WTC11 (cell line): ENCODE measurements at places on chromosomes 5 and 9.
A peak's percentile ranks its signal among the peaks of the same experiment; 100 is the strongest.

DNA sequence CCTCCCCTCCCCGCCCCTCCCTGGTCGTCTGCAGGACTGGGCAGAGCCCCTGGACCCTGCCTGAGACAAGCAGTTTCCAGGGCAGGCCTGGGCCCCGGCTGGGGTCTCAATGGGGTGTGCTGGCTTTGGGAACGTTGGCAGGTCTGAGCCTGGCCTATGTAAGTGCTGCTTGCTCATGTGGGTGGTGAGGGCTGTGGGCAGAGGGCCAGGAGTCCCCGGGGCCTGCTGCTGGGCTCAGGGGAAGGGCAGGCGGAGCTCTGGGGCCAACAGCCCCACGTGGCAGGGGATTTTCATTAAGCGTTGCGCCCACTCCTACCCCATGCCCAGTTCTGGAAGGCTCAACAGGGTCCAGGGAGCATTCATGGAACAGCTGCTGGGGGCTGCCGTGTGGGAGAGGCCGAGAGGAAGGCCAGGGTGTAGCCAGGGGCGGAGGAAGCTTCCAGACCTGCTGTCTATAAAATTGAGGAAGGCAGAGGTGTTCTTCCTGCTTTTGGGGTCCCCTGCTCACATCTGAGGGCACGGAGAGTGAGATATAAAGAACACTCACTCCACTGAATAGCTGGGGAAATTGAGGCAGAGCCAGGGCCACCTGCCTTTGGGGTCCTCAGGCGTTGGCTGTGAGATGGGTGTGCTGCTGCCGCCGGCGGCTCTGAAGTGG is 32.5 kb downstream of the RXRA start:
- no peak for DNase-seq

GRCh38 chr5:2780421-2781171 is 29.1 kb upstream of the IRX2 start:
- peak; percentile 75 for DNase-seq

- DNase-seq, result no peak
These were observed 2.5 kb upstream of the NR6A1 start for GRCh38 chr9:124773473-124774128.

- DNase-seq, result no peak
These were observed 212.5 kb downstream of the MEF2C start for GRCh38 chr5:88670461-88670860.

DNA sequence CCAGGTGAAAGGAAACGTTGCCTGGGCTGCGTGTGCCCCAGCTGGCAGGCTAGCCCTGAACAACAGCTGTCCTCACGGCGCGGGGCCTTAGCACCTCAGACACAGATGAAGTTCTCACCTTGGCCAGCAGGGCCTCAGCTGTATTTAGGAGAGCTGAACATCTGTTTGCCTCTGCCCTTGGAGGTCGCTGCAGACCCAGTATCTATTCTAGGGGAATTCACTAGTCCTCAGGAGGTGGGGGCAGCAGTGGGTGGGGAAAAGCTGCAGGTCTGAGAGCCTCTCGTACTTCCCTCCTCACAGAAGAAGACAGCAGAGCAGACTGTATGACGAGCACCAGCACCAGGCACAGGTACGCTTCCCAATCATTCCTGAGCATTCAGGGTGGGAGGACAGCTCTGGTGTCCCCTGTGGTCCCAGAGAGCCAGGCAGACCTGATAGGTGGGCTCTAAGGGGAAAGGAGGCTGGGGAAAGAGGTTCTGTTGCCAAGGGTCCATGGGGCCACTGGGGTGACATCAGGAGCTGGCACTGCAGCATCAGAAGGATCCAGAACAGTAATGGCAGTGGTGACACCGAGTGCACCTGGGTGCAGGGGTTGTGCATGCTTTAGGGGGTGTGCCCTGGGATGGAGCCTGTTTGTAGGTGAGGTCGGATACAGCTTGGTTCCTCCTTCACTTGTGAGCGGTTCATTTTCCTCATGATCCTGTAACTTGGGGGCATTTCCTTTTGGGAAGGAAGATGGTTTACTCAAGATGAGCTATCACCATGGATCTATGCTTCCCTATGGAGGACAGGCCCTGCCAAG is 13.8 kb downstream of the CD74 start:
- DNase-seq, result peak; percentile 28

DNA sequence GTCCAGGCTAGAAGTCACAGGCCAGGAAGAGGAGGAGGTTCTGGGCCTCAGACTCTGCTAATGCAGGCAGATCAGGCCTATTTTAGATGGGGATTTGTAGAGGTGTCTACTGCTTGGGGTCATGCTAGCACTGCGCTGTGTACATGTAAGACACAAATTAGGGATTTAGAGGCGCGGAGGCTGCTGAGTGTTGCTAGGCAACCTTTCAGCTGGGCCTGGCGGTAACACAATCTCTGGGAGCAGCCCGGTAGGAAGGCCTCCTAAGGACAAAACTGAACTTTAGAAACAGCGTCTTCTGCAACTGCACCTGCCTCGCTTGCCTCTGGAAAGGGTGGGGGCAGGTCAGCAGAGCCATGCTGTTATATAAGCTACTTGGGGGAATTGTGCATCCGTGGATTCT is 147.9 kb downstream of the MACROH2A1 start:
- no peak for DNase-seq

DNA sequence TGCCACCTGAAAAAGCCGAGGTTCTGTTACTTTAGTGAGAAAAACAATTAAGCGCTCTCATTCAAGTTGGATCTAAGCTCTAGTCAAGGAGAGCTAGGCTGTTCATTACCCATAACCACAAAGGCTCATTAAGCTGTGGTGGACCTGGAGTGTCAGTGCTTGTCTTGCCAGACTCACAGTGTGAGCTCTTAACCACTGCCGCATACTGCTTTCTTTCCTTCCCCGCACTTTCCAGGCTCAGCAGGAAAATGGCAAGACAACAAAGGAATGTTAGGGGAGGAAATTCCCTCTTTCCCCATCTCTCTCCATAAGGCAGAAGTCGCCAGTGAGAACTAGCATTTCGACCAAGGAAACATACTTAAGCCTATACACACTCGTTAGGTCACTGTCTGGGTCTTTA is 467.3 kb downstream of the ENC1 start:
- DNase-seq, result no peak

GRCh38 chr5:124262470-124262869 is 484.0 kb downstream of the ZNF608 start:
- DNase-seq, result no peak

DNA sequence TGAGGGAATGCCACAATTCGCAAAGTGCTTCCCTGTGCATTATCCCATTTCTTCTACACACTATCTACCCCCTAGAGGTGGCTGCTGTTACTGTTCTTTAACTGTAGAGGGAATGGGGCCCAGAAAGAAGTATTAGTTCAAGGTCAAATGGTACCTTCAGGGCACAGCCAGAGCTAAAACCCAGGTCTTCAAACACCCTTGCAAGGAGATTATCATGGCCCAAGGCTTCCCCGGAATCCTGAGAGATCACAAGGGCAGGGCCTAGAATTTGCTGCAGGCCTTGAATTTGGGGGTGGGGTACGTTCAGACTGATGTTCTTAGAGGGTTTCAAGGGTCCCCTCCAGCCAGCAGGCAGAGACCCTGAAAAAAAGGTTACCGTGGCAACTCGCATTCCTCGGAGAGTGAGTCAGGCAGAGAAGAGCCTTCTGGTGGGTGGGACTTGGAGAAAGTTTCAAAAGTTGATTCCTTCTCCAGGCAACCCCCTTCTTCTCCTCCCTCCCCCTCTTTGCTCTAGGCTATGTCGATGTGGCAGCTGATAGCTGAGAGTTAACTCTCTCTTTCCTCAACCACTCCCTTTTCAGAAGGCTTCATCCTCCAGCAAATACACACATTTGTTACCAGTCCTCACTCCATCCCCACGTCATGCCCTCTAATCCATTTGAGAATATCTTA is 1.9 kb downstream of the SPARC start:
- peak; percentile 58 for DNase-seq

- no peak for DNase-seq
These were observed 12.6 kb downstream of the CAVIN4 start for GRCh38 chr9:100590481-100590880.

GRCh38 chr5:101326766-101327165 is 423.7 kb upstream of the ST8SIA4 start:
- no peak for DNase-seq

GRCh38 chr5:168960497-168960896 is 340.4 kb downstream of the SLIT3 start:
- DNase-seq, result no peak

DNA sequence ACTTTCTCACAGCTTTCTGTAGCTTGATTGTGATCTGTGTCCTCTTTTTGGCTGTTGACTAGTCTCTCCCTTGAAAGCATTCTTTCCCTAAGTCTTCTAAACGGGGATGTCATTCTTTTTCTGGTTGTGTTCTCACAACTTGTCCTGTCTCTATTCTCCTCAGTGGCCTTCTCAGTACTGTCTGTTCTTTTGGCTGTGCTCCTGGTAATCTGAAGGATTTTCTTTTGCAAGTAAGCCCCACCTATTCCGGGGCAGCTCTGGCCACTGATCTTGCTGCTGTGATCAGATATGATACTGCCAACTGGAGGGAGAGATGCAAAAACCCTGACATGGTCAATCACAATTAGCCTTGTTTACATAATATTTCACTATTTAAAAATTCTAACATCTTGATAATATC is 172.2 kb downstream of the CDC42SE2 start:
- DNase-seq, result no peak

DNA sequence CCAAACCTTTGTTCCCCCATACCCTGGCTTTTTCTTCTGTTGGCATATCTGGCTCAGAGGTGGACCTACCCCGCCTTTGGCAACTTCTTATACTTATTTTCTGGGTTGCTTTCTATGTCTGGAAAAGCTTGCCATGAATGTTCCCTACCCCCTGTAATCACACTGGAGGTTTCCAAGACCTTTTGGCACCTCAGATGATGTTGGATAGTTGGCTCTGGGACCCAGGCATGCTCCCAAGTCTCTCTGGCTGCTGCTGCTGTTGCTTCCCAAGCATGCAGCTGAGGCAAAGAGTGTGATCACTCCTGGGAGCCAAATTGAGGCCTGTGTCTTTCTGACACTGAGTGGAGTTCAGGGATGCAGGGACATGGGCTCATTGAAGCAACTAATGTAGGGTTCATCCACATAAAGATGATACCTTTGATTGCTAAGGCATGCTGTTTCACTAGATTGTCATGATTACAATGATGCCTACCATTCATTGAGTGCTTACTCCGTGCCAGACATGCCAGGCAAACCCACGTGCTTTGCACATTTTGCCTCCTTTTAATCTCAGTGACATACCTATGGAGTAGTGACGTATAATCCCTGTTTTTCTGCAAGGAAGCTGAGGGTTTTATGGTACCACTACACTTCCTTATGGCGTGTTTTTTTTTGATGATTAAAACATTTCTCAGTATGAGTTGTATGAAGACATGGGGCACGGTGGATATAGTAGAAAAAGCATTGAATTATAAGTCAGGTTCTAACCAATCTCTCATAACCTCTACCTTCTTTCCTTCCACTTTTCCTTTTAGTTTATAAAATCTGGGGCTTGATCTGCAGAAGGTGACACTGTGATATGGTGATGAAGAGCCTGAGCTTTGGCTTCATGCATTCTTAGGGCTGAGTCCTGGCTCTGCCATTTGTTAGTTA is 73.1 kb downstream of the ARHGAP26 start:
- no peak for DNase-seq

- no peak for DNase-seq
These were observed 387.3 kb downstream of the YTHDC2 start for GRCh38 chr5:113900816-113901215.

DNA sequence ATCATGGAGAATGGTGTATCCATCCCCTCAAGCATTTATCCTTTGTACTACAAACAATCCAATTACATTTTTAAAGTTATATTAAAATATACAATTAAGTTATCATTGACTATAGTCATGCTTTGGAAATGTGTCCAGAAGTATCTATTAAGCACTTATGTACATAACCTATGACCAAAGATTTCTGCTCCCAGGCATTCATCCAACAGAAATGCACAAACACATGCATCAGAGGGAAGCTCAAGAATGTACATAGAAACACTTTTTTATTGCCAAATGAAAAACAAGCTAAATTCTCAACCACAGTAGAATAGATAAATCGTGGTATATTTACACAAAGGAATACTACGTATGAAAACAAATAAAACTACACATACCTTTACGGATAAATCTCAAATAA is 700.5 kb upstream of the ZNF608 start:
- DNase-seq, result no peak

GRCh38 chr5:144142139-144142823 is 28.2 kb downstream of the YIPF5 start:
- DNase-seq, result no peak

GRCh38 chr9:27564670-27565069 is 8.6 kb downstream of the C9orf72 start:
- no peak for DNase-seq

DNA sequence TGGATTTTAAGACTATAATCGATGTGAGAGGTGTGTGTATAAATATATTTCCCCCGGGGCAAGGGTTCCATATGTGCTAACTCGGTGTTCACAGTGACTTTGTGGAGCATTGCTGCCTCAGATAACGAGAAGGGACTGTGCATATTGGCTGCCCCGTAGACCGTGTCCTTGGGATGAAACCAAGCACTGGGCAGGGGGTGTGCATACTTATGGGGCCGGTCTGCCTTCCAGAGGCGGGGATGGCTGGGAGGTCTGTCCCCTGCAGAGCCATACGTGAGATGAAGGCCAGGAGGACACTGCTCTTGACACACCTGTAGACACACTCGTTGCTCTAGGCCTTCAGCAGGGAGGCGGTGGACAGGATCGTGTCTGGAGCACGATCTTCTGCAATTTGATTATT is 56.0 kb upstream of the ZNF354A start:
- DNase-seq, result no peak

DNA sequence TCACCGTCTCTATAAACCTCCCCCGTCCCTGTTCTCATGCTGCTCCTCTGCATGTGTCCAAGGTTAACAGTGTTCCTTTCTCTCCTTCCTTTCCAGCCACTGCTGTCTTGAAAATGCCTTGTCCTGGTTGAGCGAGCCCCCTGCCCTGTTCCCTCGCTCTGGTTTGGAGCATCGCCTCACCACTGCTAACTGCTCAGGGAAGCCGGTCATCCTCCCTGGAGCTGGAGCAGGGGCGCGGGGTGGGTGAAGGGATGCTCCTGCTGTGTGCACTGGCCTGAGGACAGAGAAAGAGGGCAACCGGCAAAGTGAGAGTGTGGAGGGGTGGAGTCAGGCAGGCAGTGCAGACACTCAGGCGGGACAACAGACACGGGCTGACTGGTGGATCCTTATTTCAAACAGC is 19.4 kb downstream of the UBE2QL1 start:
- no peak for DNase-seq

- no peak for DNase-seq
These were observed 828 bp upstream of the TRIO start for GRCh38 chr5:14142202-14142826.

DNA sequence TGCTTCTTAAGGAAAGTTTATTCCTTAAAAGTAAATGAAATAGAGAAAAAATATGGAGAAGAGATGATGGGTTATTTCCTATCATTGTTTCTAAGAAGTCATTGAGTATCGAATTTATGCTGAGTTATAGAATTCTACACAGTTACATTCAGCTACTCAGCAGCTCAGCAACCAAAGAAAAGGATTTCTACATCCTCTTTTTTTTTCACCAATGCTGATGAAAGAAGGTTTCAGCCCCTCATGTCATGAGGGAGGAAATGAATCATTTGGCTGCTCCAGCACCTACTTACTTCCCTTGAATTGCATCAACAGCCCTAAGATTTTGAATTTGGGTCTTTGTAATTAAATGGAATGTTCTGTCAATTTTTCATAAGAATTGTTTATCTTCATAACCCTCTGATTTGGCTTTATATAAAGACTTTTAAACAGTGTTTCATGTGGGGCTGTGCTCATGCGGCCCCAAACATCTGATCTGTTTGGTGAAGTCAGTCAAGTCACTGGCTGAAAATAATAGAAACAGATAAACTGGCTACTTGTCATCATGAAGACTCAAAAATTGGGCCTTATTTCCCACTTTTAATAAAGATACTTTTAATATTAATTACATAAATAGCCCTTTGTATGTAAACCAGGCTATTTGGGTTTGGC is 18.5 kb upstream of the SNX2 start:
- no peak for DNase-seq
